ENCODE measurements at places on chromosomes 3 and 15.

DNA sequence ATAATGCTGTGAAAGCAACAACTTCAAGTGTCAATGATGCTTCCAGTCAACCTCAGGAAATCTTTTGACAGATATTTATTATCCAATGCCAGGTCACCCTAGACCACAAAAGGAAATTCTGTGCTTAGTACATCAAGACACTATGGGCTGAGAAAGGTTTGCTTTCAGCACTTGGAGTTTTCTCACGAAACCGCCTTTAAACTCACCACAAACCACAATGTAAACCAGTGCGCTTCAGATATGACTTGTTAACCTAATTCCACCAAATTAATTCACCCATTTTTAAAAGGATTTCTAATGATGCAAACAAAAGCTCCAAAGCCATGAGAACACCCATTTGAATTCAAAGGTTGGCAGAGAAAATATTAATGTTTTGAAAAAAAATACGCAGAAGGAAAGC, 292.9 kb upstream of the NR2F2 start:
- no peak for DNase-seq

GRCh38 chr3:16516695-16517481, 3.4 kb upstream of the RFTN1 start:
- no peak for DNase-seq

DNA sequence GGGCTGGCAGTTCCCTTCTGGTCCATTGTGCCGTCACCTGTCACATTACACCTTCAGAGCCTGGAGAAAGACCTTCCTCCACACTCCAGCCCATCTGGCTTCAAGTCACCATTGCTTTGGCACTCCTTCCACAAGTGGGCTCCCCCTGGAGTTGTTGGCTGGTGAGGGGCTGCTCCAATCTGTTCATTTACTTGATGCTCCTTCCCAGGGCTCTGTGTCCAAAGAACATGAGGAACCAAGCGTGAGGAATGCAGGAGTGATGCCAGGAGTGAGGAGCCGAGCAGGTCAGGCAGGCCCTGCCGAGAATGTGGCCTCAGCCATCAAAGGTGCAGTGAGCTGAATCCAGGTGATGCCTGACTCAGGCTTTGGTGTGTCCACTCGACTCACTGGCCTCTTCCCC, 57.2 kb downstream of the OXNAD1 start:
- DNase-seq, result no peak

GRCh38 chr3:50173685-50174516, 17.5 kb upstream of the GNAT1 start:
- no peak for DNase-seq

DNA sequence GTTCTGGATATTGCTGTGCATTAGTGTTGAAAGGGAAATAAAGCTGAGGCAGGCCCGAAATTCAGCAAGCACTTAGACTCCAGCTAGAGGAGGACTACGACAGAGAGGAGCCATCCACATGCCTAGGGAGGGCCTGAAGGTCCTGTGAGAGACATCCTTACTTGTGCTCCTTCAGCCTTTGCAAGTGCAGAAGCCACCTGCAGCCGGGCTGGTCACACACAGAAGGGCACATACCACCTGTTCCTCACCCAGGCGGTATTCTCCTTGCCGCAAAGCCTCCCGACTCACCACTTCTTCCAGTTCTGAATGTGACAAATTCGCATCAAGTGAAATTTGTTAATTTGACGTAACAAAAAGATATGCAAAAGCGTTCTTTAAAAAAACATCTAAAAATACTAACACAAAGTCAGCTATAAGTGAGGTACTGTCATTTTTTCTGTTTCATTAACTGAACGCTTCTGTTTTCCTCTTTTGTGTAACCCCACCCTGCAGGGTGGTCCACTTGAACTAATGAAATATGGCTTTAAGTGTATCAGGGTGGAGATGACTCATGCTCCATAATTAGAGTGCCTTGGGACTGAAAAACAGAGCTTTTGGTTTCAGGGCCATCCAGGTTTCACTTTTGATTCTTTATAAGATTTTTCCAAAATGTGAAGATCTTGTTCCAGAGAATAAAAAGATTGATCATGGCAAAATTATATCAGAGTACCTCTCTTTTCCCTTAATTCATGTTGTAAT, 467.9 kb upstream of the ATP11B start:
- DNase-seq, result no peak
